Omental fat pad (tissue), 4 donors: ENCODE measurements at places on chromosomes 16 and 17. TPM values are rescaled to one million over a fixed set of nuclear protein-coding genes. Genes with fewer than 3 reads are reported as not detected.

DNA sequence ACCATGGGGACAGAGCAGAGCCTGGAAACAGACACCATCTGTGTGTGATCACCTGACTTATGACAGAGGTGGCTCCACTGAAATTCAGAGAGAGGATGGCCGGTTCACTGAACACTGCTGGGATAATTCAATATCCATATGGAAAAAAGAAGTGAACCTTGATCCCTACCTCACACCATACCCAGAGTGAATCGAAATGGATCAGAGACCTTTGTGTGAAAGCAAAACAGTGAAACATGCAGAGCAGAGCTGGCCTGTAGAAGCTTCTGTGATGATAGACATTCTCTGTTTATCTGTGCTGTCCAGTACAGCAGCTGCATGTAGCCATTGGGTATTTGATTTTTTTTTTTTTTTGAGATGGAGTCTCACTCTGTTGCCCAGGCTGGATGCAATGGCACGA lies 20.3 kb downstream of the ADCY7 start:
- no peak for DNase-seq

DNA sequence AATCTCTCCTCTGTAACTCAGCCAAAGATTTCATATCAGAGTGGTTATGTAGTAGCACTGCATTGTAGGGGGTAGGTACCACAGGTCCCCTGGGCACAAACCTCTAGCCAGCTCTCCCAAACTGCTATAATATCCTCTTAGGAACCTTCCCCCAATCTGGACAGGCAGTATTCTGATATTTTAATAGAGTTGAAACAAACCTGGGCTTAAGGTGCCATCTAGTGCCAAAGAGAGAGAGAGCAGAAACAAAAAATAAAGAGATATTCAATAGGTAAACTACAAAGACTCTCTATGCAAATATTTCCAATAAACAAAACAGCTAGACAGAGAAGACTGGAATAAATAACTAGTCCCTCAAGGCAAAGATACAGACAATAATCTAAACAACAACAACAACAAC lies 1070.0 kb downstream of the CDH11 start:
- no peak for DNase-seq

The CCL14 gene
- 55.7 TPM for total RNA-seq

The MARF1 gene
- total RNA-seq: 22.7 TPM

The HOXB9 gene
- 0.48 TPM for total RNA-seq

The ST6GALNAC1 gene
- 1.9 TPM for total RNA-seq
